ENCODE measurements at places on chromosomes 1 and 21. TPM values are rescaled to one million over a fixed set of nuclear protein-coding genes. Genes with fewer than 3 reads are reported as not detected.

- DNase-seq = no peak
Observed at GRCh38 chr21:42956824-42957630, 17.3 kb upstream of the PKNOX1 start.

GRCh38 chr1:192941722-192942411 lies 117.3 kb downstream of the UCHL5 start:
- DNase-seq = no peak

The NBPF4 gene
- polyA plus RNA-seq = not detected

DNA sequence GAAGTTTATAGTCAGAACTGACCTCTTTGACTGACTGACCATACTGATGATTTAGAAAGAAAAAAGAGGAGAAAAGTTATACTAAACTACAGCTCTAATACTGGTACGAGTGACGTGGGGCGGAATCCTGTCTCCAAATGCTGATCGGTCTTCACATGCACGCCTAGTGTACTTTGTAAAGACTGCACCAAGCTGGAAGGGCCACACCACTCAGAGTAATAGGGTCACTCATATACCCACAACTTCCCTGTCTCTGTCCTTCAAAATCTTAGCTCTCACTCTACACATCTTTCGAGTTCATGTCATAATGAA lies 19.4 kb upstream of the GUCA2A start:
- no peak for DNase-seq

GRCh38 chr1:94805912-94806311 lies 14.2 kb upstream of the SLC44A3 start:
- DNase-seq = no peak

DNA sequence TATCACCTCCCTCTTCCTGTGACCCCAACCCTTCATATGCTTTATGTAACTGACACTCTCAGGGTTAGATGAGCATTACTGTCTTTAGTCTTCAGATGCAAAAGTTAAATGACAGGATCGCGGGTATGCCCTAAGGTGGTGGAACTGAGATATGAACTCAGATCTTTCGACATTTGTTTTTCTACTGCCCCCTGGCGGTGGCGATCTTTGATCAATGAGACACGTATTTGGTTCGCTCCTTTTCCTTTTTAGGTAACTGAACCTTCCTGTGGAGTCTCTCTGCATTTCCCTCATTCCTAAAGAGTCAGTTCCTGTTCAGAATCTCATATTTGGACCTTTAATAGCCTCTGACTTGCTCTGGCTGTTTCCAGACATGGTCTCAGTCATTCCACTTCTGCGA lies 47.8 kb upstream of the ZP4 start:
- DNase-seq = no peak

DNA sequence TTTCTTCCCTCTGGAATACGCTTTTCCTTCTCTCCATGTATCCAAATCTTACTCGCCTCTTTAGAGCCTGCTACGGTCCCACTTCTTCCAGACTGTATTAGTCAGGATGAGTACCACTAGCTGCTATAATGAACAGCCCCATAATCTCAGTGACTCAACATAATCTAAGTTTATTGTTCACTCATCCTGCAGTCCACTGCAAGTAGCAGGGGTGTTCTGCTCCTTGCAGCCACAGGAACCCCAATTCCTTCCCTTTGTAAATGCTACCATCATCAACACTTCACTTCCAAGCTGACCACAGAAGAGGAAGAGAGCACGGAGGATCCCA lies 18.1 kb upstream of the LDLRAP1 start:
- no peak for DNase-seq

The LCE2C gene
- polyA plus RNA-seq = not detected

GRCh38 chr1:244437086-244437468 lies 14.6 kb downstream of the ADSS2 start:
- no peak for DNase-seq
